ENCODE measurements at places on chromosomes 16 and 17.

DNA sequence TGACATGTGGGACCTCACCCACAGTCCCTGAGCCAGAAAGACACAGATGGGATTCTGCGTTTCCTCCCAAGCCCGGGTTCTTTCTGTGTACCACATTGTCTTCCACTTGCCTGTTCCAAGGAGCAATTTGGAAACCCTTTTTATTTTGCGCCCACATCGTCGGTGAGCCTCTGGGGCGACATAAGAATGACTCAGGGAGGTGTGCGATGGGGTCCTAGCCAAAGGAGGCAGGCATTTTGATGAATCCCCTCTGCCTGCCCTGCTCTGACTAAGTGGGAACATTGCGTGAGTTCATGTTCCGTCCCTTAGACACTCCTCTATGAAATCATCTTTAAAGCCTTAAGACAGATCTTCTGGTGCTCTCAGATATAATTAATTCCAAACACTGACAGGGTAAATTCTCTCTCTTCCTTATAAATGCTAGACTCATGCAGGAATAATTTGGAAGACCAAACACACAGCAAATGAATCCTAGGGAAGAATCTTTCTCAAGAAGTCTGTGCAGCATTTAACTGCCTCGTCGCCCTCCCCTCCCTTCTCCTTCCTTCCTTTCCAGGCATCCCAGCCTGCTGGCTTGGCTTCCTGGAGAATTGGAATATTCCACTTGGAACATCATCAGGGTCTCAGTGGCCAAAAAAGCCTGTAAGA is 52.7 kb upstream of the FOXF1 start:
- DNase-seq: no peak

DNA sequence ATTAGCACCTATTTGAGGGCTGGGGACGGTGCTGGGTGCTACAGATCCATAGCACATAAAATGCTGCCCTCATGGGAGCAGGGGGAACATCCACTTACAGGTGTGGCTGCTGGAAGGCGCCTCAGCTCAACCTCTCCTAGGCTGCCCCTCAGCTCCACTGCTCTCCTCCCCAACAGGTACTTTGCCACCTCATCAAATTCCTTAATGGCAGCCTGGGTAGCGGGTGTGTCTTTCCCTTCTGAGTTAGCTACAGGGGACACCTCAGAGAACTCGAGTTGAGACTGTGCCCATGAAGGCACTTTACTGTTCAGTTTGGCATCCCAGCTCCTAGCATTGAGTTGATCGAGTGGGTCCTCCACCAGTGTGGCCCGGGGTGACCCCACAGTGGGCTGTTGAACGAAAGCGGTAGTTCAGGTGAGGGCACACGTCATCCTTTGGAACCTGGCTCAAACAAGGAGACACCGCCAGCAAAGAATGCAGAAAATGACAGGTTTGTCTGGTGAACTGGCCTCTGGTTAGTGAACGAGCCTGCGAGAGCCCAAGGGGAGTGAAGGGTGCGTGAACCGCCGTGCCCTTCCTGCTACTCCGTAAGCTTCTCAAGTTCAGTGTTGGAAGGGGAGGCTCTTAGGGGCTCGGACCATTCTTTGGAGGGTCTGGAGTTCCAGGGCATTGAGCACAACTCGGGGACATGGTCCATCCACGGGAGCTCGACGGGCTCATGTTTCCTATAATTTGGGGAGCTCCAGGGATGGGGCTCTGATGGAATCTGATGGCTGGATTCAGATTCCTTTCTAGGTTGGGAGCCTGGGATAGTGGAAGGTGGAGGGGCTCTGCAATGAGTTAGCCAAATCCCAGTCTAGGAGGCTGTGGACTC is 3.5 kb upstream of the CMIP start:
- no peak for DNase-seq

GRCh38 chr17:69854225-69854780 is 220.7 kb upstream of the KCNJ16 start:
- no peak for DNase-seq

GRCh38 chr17:32192379-32192778 is 50.1 kb downstream of the RHOT1 start:
- DNase-seq: no peak

All from activated CD8-positive, alpha-beta memory T cell treated with anti-CD3 and anti-CD28 coated beads for 24 hours (primary cell).